ENCODE measurements at places on chromosomes 12 and 14.

- DNase-seq: no peak
These were observed 64.7 kb downstream of the VEZT start for GRCh38 chr12:95282266-95282665.

- no peak for DNase-seq
These were observed 17.4 kb downstream of the CDKN1B start for GRCh38 chr12:12734561-12735071.

- no peak for DNase-seq
These were observed 3.5 kb downstream of the RDH12 start for GRCh38 chr14:67705211-67705610.

GRCh38 chr12:100197486-100197885 is 3.1 kb upstream of the ACTR6 start:
- DNase-seq: no peak

GRCh38 chr12:61414470-61414869 is 845.7 kb upstream of the USP15 start:
- DNase-seq: no peak

- no peak for DNase-seq
These were observed 11.2 kb downstream of the HHIPL1 start for GRCh38 chr14:99656171-99656570.

DNA sequence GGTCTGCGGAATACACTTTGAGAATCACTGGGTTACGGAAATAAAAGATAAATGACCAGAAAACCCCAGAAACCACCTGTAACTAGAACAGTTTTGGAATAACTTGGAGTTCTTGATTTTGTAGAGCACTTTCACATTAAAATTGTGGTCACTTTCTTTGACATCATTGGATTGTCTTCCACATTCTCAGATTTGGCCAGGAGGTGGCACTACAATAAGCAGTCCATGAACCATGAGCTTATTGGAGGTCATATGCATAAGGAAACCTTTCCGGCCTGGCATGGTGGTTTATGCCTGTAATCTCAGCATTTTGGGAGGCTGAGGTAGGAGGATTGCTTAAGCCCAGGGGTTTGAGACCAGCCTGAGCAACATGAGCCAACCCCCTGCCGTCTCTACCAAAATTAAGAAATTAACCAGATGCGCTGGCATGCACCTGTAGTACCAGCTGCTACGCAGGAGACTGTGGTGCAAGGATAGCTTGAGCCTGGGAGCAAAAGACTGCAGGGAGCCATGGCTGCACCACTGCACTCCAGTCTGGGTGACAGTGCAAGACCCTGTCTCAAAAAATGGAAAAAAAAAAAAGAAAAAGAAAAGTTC is 107.7 kb upstream of the CAND1 start:
- DNase-seq: peak; percentile 8

DNA sequence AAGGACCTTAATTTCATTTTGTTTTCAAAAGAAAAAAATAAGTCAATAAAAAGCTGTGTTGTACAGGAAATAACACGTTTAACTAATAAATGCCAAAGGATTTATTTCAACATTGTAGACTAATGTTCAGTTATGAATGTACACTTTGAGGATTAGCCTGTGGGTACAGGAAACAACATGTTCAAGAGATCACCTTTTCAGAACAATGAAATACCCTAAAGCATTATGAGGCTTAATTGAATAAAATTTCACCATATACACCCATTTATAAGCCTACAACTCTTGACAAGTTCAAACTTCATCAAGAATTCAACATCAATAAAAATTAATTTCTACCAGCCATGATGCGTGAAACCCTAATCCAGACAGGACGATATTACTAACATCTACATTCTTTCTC is 56.6 kb upstream of the SLC6A15 start:
- no peak for DNase-seq

- no peak for DNase-seq
These were observed 11.2 kb upstream of the AJUBA start for GRCh38 chr14:22993517-22993916.

DNA sequence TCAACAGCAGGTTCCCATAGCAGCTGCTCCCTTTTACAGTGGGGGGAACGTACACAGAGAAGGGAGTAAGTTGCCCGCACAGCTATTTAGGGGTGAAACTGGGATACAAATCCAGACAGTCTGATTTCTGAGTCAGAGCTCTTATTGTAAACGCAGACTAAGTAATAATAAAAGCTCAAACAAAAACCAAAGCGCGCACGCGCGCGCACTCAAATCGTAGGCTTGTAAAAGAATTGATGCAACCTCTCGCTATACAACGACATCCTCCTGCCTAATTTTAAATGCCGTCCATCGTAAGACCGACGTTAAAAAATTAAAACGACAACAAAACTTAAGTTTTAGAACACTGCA is 747 bp upstream of the DACT1 start:
- peak; percentile 42 for DNase-seq

- no peak for DNase-seq
These were observed 55.3 kb downstream of the SLC8A3 start for GRCh38 chr14:70133461-70133860.

GRCh38 chr14:50984036-50984710 is 39.9 kb upstream of the PYGL start:
- DNase-seq: no peak

- DNase-seq: no peak
These were observed 201.3 kb upstream of the FOXN3 start for GRCh38 chr14:89618330-89618708.

DNA sequence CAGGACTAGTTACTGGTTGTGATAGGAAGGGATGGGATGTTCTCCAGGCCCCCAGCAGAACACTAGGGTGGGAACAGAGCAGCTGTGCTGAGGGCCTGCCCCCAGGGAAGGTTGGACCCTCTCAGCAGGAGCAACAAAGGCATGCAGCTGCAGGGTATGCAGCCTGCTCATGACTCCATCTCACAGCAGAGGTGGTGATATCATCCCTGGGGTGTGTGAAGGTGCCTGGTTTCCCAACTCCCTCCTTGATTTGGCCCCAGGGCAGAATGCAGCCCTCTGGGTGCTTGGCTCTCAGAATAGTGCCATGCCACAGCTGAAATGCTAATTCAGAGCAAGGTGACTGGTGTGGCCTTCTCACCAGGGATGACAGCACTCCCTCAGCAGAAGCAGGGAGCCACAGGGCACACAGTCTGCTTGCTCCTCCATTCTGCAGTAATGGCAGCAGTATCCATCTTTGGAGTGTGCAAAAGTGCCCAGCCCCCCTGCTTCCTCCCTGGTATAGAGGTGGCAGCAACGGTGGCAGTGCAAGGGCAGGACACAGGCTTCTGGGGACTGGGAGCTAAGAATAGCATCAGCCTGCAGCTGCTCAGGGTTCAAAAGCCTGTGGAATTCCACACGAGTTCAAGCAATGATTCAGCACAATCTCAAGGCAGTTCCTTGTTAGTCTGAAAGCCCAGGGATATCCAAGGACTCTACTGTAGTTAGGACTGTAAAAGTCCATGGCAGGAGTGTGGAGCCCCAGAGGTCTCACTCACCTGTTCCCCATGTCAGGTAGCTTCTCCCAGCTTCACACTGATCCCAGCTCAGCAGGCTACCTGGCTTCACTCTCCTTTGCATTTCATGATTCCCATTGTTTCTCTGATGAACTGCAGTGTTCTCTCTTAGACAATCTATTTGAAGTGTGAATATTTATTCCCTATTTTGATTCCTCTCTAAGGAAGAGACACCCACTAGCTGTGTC is 298.1 kb upstream of the FOXG1 start:
- no peak for DNase-seq

GRCh38 chr14:28608851-28609828 is 157.4 kb upstream of the FOXG1 start:
- no peak for DNase-seq

- DNase-seq: no peak
These were observed 283.8 kb downstream of the PAWR start for GRCh38 chr12:79406993-79407392.

- DNase-seq: no peak
These were observed 56.8 kb downstream of the BTG1 start for GRCh38 chr12:92088805-92089204.

GRCh38 chr12:117151403-117152031 is 38.8 kb downstream of the FBXO21 start:
- no peak for DNase-seq

DNA sequence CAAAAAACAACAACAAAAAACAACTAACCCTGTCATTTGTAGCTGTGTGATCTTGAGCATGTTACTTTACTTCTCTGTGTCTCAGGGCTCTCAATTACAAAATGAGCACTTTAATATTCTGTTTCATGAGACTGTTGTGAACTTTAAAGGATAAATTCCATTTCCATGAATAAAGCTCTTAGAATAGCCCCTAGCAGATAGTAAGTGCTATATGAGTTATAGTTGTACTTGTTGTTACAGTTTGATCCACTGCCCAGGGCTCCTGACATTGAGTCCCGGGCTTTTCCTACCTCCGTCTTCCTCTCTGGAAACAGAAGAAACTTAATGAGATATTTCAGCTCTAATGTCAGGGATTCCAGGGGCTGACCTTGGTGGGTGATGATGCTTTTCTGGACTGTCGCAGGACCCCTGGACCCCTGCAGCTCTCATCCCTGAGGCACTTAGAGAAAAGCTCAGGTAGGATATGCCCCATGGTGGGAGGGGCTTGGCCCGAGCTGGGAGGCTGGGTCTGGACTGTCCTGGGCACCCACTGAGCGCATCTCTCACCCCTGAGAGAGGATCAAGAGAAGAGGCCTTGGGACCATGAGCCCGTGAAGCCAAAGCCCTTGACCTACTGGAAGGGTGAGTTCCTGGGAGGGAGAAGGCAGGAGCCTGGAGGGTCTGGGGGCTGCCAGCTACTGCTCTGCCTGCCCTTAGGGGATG is 5.1 kb downstream of the P3H3 start:
- no peak for DNase-seq

- peak; percentile 34 for DNase-seq
These were observed 3.5 kb downstream of the PTPN21 start for GRCh38 chr14:88551094-88551870.

DNA sequence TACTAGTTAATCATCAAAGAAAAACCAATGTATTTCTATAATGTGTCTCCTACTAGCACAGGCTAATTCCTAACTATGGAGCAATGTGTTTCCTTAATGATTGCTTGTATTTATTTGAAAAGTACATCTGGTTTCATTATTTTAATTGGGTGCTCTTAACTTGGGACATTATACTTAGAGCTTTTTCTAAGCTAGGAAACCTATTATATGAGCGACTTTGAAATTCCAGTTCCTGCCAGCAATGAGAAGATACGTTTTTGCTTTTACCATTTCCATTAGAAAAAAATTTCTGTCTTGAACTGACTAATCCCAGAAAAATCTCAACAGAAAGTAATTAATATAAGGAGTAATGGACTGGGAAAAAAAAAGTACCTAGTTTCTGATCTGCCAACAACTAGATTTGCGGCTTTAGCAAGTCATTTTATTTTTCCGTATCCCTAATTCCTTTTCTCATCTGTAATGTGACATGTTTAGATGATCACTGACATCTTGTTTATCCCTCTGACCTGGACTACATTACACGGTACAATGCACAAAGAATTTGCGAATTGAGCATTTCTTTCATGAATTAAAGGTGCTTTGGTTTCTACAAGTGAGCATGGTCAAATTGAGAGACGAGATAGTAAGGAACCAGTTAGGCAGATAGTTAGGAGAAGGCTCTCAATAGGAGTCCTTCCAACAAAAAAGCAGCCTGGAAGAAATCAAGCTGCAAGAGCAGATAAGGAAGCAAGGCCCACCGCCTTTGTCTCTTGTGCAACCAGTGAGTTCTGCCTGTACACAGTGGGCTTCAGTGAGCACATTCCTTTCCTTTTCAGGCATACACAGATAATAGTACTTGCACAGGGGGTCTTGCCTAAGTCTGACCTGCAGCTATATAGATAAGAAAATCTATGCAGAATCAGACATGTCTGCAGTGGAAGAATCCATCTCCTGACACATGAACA is 1765.0 kb upstream of the FLRT2 start:
- DNase-seq: no peak

GRCh38 chr14:75443203-75443969 is 15.6 kb downstream of the JDP2 start:
- no peak for DNase-seq

GRCh38 chr12:52828156-52828555 is 6.0 kb downstream of the KRT79 start:
- no peak for DNase-seq

DNA sequence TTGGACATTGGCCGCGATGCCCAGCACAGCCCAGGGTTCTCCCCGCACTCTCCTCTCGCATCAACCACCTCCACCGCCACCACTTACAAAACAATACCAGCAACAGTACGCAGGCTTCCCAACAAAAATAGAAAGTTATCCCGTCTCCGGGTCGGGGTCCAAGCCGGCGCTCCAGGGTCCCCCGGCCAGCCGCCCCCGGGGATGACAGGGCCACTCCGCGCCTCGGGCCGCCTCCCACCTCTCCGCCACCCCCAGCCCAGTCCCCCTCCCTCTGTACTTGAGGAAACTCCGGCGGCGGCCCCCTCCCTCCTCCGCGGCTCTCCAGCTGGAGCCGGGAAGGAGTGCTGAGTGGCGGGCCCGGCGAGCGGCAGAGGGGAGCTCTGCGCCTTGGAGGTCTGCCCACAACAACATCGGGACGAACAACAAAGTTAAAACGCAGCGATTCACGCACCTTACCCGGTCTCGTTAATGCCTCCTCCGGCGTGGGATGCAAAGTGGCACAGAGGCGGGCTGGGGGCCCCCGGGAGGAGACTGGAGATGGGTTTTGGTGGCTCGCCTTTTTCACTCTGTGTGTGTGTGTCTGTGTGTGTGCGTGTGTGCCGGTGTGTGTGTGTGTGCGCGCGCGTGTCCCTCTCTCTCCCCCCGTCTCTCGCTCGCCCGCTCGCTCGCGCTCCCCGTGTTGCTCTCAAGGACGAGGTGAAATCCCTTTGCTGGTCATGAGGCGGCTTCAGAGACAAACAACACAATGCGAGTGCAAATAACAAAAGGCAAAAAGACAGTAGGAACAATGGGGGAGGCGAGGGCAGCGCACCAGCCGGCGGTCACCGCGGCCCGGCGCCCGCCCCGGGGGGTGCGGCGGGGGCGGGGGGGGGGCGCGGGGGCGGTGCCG is 386.8 kb downstream of the BCAT1 start:
- DNase-seq: no peak

- no peak for DNase-seq
These were observed 146.6 kb downstream of the NRXN3 start for GRCh38 chr14:78316786-78317185.

DNA sequence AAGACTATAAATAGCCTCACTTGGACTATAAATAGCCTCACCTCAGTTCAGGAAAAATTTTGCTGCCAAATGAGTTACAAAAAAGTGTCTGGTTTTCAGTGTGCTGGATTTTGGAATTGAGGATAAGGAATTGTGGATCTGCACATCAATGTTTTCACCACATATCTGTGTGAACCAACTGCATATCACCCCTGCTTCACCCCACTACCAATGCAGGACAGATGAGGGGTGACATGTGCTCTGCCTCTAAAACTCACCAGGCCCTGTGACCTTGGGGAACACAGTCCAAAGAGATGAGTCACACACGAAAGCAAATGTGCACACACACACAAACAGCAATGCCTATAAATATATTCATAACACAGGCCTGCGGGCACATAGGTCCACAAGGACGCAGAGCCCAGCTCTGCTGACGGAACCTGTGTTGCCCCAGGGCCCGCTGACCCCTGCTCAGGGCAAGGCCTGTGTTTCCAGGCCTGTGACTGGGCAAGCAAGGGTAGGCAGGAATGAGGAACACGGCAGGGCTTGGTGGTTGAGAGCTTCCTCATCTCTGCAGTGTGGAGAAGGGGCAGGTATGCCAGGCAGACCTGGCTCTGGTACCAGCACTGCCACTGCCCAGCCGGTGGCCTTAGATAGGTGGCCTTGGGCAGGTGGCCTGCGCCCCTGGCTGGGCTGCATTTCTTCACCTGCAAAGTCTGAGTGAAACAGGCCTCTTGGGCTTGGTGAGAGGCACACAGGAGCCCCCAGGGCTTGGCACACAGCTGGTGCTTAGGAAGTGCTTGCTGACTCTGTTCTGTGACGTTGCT is 82.4 kb downstream of the ARL6IP4 start:
- no peak for DNase-seq

GRCh38 chr12:13539051-13539450 is 342.5 kb downstream of the EMP1 start:
- DNase-seq: no peak

Measured in activated CD4-positive, alpha-beta T cell treated with anti-CD3 and anti-CD28 coated beads for 4 hours (primary cell).